ENCODE measurements at places on chromosomes 2 and 18.
A peak's percentile ranks its signal among the peaks of the same experiment; 100 is the strongest.

GRCh38 chr18:76499637-76500340 is 4.7 kb upstream of the ZNF516 start:
- no peak for DNase-seq

DNA sequence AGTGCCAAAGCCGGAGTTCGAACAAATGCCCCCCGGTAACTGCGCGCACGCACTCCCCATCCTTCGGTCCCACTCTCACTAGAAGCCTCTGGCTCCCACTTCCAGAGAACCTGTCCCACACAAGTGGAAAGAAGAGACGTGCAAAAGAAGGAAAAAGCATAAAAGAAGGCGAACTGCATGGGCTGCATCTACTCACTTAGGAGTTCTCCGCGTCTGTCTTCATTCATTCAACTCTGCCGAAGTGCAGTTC is 312 bp downstream of the NR4A2 start:
- DNase-seq, result no peak

DNA sequence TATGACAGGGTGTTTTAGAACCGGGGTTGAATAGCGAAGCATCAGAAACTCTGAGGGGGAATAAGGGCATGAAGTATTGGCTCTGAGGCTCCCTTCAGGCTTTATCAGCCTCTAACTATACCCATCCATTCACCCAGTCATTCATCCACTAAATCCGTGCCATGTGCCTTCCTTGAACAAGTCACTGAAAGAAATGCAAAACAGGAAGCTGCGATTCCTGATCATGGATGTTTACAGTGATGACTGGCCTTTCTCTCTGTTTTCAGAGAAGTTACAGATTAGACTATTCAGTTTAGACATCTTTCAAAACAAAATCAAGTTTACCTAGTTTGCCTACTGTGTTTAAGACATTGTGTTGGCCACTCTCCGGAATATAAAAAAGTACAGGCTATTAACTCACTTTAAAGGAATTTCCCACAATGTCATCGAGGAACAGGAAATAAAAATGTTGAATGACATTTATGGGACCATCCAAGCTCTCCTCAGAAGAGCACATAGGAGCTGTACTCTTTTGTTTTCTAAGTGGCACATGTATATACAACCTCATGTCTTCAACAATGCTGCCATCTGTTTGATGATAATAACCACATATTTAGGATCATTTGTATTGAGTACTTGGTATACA is 43.8 kb upstream of the SLC14A1 start:
- DNase-seq, result no peak

- DNase-seq, result peak; percentile 24
Observed at GRCh38 chr2:10097352-10098148, 17.3 kb upstream of the CYS1 start.

DNA sequence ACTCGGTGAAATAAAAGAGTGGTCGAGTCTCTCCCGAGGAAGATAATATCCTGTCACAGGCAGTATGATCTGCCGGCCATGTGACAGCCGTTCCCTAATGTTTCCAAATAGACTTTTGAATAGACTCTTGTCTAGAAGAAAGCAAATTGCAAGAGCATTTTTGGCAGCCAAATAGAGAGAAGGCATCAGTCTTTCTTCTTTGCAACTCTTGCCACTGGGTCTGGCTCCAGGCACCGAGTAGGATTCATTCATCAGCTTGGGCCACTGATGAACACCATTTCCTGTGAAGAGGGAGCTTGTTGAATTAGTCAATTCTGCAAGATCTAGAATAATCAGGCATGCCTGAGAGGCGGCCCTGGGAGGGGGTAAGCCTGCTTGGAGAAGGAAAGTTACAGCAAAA is 165.6 kb downstream of the KLHL29 start:
- no peak for DNase-seq

DNA sequence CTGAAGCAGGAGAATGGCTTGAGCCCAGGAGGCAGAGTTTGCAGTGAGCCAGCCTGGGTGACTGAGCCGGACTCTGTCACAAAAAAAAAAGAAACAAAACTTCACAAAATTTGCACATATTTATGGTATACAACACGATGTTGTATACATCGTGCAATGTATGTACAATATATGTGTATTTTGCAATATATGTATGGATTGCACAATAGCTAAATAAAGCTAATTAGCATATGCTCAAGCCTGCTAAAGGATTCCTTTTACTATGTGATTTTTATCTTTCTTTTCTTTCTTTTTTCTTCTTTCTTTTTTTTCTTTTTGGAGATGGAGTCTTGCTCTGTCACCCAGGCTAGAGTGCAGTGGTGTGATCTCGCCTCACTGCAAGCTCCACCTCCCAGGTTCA is 368.0 kb upstream of the FAM98A start:
- no peak for DNase-seq

DNA sequence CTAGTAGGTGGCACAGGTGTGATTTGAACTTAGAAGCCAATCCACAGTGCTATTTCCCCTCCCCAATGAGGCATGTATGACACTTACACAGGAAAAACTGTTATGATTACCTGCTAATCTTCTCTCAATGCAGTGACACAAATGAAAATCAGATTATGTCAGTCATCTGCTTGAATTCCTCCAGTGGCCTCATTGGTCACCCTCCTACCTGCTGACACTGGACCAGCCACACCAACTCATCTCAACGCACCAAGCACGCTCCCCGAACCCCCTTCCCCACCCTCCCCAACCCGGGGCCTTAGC is 82.2 kb upstream of the SEC11C start:
- DNase-seq, result no peak

DNA sequence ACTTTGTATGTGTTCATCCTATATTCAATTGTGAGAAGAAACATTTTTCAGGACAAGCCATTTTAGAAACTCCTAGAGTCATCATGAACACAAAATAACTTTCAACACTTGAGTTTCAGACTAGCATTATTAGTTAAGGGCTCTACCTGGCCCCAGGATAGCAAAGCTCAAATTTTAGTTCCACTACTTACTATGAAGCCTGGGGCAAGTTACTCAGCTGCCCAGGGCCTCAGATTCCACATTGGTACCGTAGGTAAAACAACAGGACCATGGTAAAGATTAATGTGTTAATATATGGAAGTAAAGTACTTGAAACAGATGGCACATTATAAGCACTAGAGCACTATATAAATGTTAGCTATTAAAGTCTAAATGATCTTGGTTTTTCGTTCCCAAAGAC is 19.4 kb downstream of the MPPE1 start:
- DNase-seq, result no peak

DNA sequence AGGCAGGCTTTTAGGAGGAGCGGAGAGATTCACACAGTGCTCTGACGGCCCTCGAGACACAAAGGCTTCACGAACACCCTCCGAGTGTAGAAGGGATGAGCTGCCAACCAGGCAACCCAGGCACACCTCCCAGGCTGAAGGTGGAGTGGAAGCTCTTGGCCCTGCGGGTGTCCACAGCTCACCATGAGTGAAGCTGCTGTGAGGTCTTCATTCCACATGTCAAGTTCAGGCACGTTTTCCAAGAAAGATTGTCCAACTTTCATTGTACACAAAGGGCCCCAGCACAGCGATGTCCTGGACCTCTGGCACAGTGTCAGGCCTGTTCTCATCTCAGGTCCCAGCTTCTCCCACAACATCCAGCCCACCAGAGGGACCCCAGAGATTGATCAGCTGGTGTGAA is 13.4 kb downstream of the PARD6G start:
- no peak for DNase-seq

DNA sequence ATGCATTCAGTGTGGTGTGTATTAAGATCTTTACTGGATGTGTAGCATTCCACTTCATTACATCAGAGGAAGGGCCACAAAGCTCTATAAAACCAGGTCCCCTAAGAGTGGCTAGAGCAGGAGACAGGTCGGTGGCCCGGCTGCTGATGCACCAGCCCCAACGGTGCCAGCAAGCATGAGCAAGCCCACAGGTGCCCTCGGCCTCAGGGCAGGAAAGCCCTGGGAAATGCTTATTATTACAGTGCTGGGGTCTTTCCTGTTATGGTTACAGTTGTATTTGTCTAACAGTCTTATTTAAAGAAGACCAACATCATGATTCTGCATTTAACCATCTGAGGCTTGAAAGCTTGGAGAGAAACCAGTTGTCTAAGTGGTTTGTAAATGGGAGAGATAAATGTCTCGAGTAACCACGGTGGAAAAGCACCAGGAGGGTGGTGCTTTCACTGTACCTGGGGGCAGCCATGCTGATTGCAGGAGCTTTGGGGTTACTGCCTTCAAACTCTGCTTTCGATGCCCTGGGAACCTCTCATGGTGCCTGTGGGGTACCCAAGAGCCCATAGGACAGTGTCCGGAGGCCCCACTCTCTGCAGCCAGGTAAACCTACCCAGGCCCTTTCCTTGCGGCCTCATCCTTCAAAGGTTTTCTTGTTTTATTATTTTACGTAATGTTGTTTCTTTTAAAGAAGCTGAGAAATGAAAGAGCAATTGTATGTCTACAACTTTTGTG is 133.1 kb downstream of the SH3RF3 start:
- no peak for DNase-seq

- DNase-seq, result no peak
Observed at GRCh38 chr2:197992482-197993133, 188.2 kb downstream of the PLCL1 start.

DNA sequence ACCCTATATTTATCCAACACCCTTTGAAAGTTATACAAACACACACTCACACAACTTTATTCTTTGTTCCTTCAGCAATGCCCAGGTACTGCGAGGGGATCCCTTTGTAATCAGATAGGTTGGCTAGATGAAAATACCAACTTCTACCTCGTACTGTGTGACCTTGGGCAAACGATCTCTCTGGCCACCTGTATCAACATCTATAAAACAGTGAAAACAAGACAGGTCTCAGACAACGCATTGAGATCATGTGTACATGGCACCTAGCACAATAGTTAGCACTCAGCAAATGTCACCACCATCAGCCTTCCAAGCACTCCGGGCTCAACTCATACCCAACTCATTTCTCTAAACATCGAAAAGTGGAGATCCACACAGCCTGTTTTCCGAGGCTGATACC is 118.4 kb upstream of the PPP1CB start:
- no peak for DNase-seq

- no peak for DNase-seq
Observed at GRCh38 chr2:69034845-69035244, 21.9 kb downstream of the ANTXR1 start.

DNA sequence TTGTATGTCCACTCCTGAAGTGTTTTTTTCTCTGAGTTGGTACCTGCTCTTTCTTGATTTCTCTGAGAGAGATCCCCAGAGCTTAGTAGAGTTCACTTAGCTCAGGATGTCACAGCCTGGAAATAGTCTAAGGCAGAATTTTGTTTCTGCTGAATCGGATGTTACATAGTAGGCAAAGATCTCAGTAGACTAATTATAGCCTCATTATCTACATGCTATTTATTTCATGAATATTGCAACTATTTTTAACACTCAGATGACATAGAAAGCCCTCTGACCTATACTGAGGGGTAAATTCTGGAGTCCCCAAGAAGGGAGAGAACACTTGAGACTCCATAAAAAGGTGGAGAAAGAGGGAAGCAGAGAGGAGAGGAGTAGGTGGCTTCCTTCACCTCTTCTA is 160.2 kb downstream of the FHOD3 start:
- no peak for DNase-seq

DNA sequence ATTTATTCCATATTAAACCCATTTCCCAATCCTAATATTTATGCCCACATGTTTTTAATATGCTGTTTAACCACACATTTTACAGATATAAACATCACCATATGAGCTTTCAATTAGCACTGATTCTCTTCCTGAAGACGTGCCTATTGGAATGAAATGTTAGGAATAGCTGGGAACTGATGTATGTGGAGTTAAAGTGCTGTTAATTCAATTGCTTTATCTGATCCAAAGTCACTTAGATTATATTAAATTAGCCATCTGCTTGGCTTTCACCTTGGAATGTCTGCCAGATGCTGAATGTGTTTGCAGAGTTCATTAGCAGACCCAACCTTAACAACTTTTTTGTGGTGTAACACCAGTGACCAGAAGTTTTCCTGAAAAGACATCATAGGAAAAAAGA is 942.9 kb upstream of the KLHL29 start:
- no peak for DNase-seq

DNA sequence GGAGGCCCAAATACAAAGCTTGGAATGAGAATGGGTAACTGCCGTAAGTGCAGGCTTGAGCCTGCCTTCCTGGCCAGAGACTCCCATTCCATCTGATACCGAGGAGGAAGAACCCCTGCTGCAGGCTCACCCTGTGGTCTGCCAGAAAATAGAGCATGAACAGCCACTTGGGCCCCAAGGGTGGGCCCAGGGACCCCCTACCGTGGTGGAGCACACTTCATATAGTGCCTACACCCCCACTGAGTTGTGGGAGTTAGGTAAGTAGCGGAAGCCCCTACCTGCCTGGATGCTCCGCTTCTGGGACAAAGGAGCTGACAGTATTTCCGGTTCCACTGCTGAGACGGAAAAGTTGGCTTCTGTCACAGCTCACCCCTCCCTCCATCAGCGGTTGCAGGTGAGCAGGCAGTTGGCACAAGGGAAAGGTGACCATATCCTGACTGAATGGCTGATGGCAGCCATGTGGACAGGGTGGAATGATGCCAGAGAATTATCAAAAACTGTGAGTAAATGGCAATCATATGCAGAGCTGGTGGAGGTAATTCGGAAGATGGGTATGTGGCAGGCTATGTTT is 11.5 kb upstream of the C2orf42 start:
- no peak for DNase-seq

GRCh38 chr2:225002039-225002655 is 40.1 kb downstream of the DOCK10 start:
- DNase-seq, result peak; percentile 82

GRCh38 chr2:66562304-66562685 is 127.4 kb downstream of the MEIS1 start:
- no peak for DNase-seq

DNA sequence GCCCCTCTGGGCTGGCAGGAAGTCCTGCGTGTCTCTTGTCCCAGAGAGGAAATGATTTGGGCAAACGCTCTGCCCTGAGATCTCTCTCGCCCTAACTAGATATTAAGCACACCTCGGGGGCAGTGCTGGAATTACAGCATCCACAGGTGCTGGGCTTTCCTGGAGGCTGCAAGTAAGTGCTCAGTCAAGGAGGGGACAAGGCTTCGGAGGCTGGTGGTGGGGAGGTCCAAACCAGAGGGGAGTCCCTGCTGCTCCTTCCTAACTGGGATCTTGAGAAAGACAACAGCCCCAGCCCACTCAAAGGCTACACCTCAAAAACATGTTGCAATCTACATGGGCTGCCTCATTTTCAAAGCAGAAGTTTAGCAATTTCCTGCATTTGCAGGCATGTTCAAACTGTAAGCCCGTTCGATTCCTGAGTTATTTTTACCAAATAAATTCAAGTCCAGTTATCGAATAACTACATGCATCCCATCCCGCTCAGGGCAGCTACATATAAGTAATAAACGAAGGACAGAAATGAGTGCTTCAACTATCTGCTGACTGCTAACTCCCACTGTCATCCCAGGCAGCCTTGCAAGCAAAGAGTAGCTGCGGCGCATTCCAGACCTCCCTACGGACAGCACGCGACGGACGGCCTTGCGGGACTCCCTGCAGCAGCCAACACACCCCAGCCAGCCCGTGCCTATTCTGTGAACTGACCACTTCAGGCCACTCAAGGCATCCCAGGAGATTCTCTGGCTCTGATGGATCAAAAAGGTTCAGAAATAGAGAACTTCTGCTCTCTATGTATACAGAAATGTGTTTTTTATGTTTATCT is 27.5 kb downstream of the ZNF516 start:
- no peak for DNase-seq

Data from CD4-positive, alpha-beta T cell treated with Interleukin-15 for 4 hours (primary cell).